ENCODE measurements at places on chromosomes 6 and 20.

- DNase-seq, result no peak
Observed at GRCh38 chr20:34104059-34104458, 8.0 kb downstream of the EIF2S2 start.

GRCh38 chr6:145189836-145190235 lies 545.5 kb downstream of the EPM2A start:
- no peak for DNase-seq

- no peak for DNase-seq
Observed at GRCh38 chr6:111211411-111212030, 124.2 kb downstream of the SLC16A10 start.

GRCh38 chr6:166279393-166279679 lies 28.9 kb downstream of the PRR18 start:
- DNase-seq, result no peak

DNA sequence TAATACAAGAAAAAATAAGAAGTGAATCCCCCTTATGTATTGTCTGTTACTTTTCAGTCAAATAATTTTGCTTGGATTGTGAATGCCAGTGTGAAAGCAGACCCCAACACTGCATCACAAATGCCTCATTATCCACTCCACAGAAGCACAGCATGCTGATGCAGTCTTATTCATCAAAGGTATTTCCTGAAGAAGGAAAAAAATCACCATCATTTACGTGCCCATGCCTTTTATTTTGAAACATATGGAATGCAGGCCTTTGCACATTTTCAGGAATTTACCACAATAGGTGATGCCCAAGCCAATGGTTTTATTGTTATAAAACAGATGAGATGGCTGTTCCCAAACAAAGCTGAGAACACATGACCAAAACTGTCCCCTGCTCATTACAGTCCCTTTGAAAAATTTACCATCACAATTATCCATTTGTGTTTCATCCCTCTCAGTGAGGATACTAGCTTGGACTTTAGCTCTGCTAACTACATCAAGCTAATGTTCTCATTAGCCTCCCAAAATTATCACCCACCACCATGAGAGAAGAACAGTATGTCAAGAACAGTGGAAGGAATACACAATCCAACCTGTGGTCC lies 180.6 kb upstream of the HTR1E start:
- no peak for DNase-seq

- no peak for DNase-seq
Observed at GRCh38 chr6:134453792-134454510, 136.0 kb upstream of the SGK1 start.

DNA sequence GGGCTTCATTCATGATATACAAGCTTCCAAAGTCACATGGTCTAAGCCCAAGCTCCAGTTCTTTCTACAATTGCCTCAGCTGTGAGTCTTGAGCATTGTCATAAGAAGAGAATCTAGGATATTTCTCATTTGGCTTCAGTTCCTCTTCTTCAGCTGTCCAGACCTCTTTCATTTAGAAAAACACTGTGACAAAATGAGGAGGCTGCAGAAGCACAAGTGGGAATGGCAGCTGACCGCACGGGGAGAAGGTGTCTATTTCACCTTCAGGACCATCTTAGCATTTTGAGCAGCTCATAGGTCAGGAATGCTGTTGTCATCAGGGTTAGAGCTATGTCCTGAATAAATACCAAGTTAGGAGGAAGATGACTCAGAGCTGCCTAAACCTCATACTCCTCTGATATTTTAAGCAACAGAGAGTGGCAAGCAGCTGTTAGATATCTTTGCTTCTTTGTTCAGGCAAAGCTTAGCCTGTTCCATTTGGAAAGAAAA lies 390.1 kb upstream of the CITED2 start:
- no peak for DNase-seq

- DNase-seq, result no peak
Observed at GRCh38 chr6:443621-444159, 52.1 kb downstream of the IRF4 start.

- DNase-seq, result no peak
Observed at GRCh38 chr6:84791233-84791632, 26.8 kb upstream of the TBX18 start.

GRCh38 chr6:21915707-21916260 lies 322.2 kb downstream of the SOX4 start:
- DNase-seq, result no peak

- DNase-seq, result no peak
Observed at GRCh38 chr6:84798257-84798656, 33.9 kb upstream of the TBX18 start.

- DNase-seq, result peak; percentile 82
Observed at GRCh38 chr20:46512943-46513844, at the start of gene ZNF334. TSS of gene ZNF334 (minus strand) at chr20:46513559. CDS start at chr20:46512102, 1,457 bp downstream.

DNA sequence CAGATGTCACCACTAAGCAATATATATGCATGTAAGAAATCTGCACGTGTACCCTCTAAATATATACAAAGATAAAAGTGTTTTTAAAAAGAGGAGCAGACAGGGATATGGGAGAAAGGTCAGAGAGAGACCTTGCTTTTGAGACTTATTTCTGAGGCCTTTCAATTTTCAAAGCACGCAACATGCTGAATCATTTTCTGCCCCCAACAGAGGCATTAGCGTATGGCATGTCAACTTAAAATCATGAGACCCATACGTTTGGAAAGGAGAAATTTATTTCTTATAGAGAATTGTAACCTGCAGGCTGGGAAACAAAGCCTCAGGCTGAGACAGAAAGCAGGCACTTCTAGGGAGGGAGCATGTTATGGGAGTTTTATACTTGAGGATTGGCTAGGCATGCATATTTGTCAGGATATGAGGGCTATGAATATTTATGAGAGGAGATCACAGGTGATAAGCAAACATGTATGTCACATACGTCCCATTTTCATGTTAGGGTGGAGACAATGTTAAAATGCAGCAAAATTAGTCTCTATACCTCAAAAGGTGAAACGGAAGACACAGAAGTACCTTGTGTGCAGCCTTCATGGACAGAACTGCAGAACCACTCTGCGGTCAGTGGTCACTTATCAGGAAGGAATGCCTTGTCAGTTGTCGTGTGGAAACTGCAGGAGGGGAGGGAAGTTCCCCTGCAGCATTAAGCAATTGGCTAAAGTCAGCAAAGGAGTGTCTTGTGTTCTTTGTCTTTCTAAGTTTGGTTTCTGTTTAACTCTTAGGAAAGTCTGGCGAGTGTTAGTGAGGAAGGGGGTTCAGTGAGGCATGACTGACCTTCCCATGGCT lies 6.3 kb upstream of the GABRR2 start:
- no peak for DNase-seq

- no peak for DNase-seq
Observed at GRCh38 chr20:33859157-33859695, 48.1 kb downstream of the CHMP4B start.

- DNase-seq, result no peak
Observed at GRCh38 chr6:149895048-149895590, 2.8 kb downstream of the RAET1E start.

- no peak for DNase-seq
Observed at GRCh38 chr6:142605922-142606485, 304.2 kb downstream of the ADGRG6 start.

- DNase-seq, result no peak
Observed at GRCh38 chr6:122322824-122323223, 76.6 kb upstream of the HSF2 start.

GRCh38 chr6:44470115-44470464 lies 82.6 kb downstream of the CDC5L start:
- DNase-seq, result no peak

DNA sequence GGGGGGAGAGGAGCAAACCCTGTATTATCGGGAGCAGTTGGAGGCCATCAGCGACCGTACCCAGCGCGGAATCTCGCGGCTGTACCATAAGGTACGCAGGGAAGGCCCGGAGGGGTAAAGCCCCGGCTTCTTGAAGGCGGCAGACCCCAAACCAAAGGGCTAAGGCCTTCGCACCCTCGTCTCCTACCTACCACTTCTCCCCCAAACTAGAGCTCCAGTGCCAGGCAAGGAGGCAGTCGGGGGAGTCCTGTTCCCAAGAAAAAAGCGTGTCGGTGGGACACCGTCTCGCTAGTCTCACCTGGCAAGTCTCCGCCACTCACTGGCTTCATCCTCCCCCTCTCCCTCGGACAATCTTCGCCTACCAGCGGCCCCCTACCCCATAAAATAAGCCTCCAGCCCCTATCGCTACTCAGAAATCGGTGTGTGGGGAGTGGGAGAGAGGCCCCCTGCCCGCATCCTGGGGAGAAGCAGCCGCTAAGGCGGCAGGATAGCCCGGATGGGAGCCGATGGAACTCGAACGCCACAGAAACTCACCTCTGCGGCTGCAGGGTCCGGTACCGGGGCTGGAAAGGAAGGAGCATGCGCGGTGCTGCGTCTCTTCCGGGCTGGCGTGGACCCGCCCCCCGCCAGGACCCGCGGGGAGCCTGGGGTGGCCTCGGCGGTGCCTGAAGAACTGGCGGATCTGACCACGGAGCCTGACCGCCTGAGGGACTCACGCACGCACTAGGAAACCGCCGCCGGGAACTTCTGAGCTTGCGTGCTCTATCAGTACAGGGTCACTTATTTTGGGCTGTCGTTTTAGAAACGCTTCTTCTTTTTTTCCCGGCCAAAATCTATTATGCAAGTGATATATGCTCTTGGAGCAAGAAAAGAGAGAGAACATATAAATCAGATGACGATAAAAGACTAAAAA lies at the start of gene RPS10:
Gene RPS10 (minus strand): TSS at position 572 of the 913 bp plus-strand sequence. CDS start 848 bp downstream, outside the sequence.
- DNase-seq, result peak; percentile 97

DNA sequence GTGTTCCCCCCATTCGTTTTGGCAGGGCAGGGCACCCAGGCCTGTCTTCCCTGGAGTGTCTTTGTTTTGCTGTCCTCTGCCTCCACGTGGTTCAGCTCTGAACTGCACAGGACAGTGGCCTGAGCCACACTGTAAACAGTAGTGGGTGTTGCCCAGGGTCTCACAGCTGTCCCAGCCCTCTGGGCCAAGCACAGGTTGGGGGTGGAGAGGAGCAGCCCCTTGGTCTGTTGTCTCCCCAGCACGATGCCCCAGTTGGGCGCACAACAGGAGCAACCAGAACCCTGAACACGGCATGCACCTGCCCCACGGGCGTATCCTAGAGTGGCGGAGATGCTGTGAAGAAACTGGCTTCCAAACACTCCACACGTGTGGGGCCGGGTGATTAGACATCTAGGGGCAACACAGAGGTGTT lies 14.4 kb downstream of the CCDC167 start:
- no peak for DNase-seq

DNA sequence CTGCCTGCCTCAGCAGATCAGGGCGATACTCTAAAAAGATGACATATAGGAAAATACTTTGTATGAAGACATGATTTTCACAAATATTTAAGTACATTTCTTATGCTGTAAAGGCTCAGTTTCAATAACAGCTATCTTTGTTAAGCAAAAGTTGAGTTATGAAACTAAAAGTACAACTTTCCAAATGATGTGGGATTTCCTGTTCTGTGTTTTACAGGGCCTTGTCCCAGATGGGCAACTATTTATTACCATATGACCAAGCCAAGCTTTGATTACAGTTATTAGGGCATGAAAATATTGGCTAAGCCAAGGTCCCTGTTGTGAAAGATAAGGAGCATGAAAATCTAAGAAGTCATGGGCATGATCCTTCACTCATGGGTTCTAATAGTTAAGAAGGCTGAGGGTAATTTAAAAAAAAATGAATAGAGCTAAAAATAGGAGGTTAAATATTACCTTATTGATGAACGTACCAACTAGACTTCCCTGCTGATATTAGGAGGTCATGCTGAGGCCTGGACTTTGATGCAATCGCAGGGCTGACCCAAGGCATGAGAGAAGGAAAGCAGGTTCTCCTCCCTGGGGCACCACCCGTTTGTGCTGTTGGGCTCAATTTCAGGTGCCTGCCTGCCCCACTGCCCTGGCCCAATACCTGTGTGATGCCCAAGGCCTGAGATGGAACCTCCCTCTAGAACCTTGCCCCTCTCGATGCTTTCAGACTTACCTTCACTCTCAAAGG lies 294.4 kb upstream of the PRDM1 start:
- no peak for DNase-seq

- no peak for DNase-seq
Observed at GRCh38 chr6:19524366-19525186, 312.6 kb upstream of the ID4 start.

DNA sequence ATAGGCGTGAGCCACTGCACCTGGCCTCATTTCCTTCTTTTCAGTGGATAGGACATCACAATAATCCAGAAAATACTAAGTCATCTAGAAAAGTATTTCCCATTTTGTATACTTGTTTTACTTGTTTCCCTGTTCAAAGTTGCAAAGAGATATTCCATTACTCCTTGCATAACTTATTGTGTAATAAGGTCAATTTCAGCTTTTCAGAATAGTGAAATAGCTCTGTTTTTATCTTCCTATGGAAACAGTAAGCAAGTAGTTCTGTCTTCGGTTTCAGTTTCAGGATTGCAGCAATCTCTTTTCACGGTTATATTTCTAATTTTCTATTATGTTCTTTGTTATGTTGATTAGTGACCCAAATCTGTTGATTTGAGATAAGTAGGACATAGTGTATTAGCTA lies 6.0 kb downstream of the STX11 start:
- DNase-seq, result no peak

- DNase-seq, result no peak
Observed at GRCh38 chr6:150403458-150404246, 34.8 kb downstream of the IYD start.

GRCh38 chr20:23337312-23337711 lies 13.3 kb upstream of the NXT1 start:
- no peak for DNase-seq

DNA sequence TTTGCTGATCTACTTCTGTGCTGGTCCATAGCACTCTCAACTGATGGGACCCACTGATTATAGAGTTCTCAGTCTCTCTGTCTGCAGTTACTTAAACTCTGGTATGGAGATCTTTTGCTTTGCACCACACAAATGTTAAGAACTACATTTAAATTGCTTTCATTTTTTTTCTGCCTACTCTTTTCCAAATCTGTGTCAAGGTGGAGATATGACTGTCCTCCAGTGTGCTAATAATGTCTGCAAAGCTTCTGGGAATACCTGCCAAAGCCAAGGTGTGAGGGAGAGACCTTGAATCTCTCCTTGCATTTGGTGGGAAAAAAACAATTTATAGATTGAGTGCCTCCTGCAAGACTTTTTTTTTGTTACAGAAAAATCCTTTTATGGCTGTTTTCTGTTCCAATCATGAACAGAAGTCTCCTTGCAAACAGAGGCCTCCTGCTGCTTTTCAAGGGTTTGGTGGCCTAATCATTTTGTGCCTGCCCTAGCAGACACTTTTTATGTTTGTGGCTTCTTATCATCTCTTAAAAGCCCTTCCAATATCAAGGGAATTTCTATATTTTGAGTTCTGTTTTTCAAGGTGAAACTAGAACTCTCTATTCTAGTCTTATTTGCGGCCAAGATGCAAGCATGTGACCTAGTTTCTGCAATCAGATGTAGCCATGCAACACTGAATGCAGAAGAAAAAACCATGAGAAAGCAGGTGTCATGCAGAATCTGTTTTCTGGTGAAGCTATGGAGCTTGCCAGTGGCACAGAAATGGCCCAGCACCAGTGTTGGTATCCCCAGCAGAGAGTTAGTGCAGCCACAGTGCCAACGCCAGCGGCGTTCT lies 23.2 kb upstream of the AKIRIN2 start:
- DNase-seq, result no peak

DNA sequence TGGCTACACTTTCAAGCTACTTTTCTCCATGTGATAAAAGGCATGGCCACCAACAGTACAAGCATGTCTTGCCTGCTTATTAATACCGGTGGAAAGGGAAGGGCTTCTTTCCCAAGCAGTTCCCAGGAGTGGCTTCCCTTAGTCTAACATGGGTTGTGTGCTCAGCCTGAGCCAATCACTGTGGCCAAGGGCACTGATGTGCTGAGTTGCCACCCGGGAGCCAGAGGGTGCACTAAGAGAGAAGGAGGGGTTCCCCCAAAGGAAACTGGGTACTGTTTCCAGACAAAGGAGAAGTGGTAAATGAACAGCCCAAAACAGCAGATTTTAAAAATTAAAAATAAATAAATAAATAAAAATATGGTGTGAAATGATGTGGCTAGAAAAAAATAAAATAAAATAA lies 68.5 kb downstream of the BANF2 start:
- DNase-seq, result no peak

- DNase-seq, result no peak
Observed at GRCh38 chr6:17156112-17156921, 54.5 kb downstream of the STMND1 start.
